Neural progenitor cell (in vitro differentiated cells): ENCODE measurements at places on chromosomes 6 and 20.

- no peak for DNase-seq
- H3K27ac ChIP-seq, result no peak overlapping the region
- no peaks in the 10 kb centered on the region for H3K4me1 ChIP-seq
- no peaks in the 10 kb centered on the region for H3K36me3 ChIP-seq
Observed at GRCh38 chr6:40457261-40457660, 129.9 kb downstream of the LRFN2 start.

DNA sequence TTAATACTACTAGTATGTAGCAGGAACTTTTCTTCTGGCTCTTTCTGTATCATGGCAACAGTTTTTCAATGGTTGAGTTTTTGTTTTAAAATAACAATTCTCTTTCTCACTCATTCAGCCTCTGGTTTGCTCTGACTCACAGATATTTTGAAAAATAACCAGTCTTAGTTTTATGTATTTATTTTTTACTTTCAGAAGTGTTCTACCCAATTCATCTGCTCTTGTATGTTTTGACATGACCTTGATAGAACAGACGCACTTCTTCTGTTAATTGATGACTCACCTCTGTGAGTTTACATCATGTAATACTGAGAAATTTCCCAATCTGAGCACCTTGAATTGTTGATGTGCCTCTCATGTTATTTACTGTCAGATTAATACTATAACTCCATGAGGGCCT lies 178.9 kb downstream of the SASH1 start:
- no peak for DNase-seq
- H3K27me3 ChIP-seq, result no peaks in the 10 kb centered on the region
- peaks cover 5% of the 10 kb centered on the region for H3K36me3 ChIP-seq
- H3K4me3 ChIP-seq, result no peak overlapping the region

DNA sequence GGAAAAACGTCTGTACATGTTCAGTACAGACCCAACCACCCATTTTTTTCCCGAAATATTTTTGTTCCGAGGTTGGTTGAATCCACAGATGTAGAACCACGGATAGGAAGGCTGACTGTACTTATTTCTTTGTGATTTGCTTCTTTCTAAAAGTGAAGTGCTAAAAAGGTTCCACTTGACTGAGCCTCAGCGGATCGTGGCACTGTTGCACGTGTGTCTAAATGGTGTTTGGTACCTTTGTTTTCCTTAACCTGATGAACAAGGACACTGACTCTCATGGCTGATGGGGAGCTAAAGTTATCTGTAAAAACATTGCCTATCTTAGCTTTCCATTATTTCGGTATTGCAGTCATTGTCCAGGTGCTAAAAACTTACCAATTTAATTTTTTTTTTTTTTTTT lies 6.2 kb downstream of the BPHL start:
- H3K36me3 ChIP-seq, result peaks cover 3% of the 10 kb centered on the region
- no peak overlapping the region for H3K27ac ChIP-seq
- no peak for DNase-seq
- peaks cover 5% of the 10 kb centered on the region for H3K4me1 ChIP-seq
- H3K4me3 ChIP-seq, result no peak overlapping the region

- no peak for DNase-seq
- no peaks in the 10 kb centered on the region for H3K4me1 ChIP-seq
- H3K36me3 ChIP-seq, result no peaks in the 10 kb centered on the region
- no peak overlapping the region for H3K4me3 ChIP-seq
- H3K27me3 ChIP-seq, result no peaks in the 10 kb centered on the region
- H3K27ac ChIP-seq, result no peak overlapping the region
Observed at GRCh38 chr20:19921284-19921793, 95.8 kb upstream of the NAA20 start.

DNA sequence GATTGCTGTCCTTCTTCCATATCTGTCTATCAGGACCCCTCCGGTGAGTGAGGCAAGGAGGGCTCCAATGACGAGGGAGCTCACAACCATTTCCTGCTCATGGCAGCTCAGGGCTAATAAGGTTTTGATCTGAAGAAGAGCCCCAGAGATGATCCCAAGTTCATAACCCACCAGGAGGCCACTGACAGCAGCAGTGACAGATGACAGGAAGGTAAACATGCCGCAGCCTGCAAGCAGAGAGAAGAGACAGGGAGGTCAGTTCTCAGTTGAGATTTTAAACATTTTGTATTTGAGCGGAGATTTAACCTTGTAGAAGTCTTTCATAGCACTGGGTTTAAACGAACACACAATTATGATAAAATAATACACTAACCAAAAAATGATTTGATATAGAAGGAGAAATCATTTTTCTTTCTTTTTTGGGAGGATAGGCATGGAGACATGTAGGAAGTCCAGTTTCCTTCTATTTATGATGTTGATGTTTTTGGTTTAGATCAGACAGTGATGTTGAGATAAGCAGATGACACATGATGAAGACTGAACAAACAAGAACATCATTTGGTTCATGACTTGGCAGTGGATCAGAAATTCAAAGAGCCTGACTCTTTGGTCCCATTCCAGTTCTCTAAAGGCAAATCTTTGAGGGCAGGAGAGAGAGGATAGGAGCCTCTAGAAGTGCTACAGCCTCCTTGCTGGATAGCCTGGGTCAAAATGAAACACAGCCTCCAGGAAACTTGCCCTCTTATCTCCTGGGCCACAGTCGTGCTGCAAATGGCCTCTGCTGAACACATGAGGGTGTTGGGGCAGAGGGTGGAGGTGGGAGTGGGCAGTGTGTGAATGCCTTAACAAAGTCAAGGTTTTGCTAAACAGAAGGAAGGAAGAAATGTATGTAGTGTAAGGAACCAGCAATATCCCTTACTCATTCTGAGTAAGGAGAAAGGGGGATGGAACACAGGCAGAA lies 22.6 kb downstream of the SLC2A12 start:
- DNase-seq, result no peak
- no peaks in the 10 kb centered on the region for H3K27me3 ChIP-seq
- H3K27ac ChIP-seq, result no peak overlapping the region
- H3K36me3 ChIP-seq, result no peaks in the 10 kb centered on the region

- no peak for DNase-seq
- H3K4me3 ChIP-seq, result no peak overlapping the region
- H3K27ac ChIP-seq, result no peak overlapping the region
- H3K4me1 ChIP-seq, result peaks cover 36% of the 10 kb centered on the region
- no peaks in the 10 kb centered on the region for H3K27me3 ChIP-seq
Observed at GRCh38 chr6:47672816-47673215, 25.6 kb upstream of the ADGRF4 start.
